Activated gamma-delta T cell treated with Interleukin-2 at 50 U/mL for 16 hours (primary cell): ENCODE measurements at places on chromosomes 1 and 21.

- DNase-seq, result no peak
Measured at GRCh38 chr1:29706936-29707335, 470.6 kb downstream of the PTPRU start.

DNA sequence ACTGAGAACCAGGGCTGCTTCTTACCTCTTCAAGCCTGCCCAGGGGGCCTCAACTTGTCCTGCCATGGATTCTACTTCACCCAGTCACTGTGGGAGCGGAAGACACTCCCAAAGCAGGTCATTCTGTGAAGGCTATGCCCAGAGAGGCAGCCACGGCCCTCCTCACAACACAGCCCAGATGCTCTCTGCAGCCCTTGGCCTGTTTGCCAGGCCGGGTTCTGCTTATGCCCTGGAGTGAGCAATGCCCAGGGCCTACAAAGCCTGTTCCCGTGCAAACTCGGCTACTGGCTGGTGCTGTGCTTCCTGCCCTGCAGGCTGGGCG is 33.8 kb upstream of the SLC30A1 start:
- DNase-seq, result no peak

DNA sequence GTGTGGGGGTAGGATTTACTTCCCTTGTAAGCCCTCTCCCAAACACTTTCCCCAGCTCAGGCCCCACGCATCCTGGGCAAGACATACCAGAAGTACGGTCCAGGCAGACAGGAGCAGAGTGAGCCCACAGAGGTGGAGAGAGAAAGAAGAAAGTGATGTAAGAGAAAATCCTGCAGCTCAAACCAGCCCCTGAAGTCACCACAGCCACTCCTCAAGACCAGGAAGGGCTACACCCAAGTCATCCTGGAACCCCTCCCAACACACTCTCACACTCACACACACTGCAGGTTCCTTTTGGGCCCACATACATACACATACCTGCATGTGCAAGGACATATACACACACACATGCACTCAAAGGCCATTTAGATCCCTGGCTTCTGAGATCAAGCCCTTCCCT is 106.8 kb downstream of the SYT2 start:
- DNase-seq, result no peak

DNA sequence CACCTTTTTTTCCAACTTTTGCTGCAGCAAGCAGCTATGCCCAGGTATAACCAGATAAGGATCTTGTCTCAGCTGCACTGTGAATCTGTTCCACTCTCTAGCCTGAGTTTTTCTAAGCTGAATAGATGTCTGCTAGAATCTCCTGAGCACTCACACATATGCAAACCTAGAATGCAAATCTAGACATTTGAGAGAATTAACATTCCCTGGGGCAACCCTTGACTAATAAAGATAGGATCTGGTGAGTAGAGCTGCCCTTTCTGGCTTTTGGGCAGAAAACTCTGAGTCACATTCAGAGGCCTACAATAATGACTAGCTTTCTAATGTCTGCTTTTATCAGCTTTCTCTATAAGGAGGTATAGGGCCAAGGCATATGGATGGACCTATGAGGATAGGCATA is 61.4 kb upstream of the BARHL2 start:
- no peak for DNase-seq

GRCh38 chr1:65247419-65248359 is 61.7 kb upstream of the DNAJC6 start:
- DNase-seq, result no peak

GRCh38 chr21:28900481-28900880 is 92.2 kb downstream of the LTN1 start:
- no peak for DNase-seq

DNA sequence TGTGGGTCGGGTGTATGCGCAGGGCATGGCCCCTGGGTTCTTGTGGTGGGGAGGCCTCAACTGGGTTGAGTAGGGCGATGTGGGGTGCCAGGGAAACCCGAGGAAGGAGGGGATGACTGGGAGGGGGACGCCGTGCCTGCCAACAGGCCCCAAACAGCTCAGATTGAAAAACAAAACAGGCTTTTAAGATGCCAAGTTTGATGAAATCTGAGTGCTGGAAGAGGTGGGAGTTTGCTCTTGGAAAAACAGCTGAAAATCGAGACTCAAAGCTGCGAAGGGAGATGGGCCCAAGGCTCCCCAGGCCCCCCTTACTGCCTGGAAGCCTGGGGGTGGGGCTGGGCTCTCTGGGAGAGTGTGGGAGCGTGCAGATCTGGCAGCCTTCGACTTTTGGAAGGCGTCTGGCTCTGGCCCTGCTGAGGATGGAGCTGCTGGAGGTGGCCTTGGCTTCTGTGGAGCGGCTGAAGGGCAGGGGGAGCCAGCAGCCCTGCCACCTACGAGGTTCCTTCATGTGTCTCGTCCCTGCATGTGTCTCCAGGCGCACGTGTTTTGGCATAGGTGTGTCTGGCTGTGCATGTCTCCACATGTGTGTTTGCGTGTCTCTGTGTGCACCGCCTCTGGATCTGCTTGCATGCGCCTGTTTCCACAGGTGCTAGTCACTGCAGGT is 33.3 kb downstream of the PTPRF start:
- no peak for DNase-seq

- no peak for DNase-seq
Measured at GRCh38 chr1:184485751-184486723, 99.2 kb downstream of the C1orf21 start.

DNA sequence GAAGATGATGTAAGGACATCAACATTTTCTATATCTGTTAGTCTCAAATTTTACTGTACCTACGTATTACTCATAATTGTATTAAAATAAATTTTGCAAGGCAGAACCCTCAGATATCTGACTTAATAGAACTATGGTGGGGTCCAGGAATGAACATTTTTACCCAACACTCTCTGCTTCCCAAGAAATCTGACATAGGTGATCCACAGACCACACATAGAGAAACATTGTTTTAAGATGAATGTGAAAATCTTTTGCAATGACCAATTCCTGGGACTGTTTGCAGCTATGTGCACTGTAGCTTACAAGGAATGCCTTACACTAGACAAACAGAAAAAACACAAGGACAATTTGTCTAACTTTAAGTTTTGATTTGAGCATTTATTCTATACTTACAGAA is 645.6 kb upstream of the ADGRL2 start:
- no peak for DNase-seq

GRCh38 chr1:81414488-81415015 is 386.2 kb upstream of the ADGRL2 start:
- no peak for DNase-seq

DNA sequence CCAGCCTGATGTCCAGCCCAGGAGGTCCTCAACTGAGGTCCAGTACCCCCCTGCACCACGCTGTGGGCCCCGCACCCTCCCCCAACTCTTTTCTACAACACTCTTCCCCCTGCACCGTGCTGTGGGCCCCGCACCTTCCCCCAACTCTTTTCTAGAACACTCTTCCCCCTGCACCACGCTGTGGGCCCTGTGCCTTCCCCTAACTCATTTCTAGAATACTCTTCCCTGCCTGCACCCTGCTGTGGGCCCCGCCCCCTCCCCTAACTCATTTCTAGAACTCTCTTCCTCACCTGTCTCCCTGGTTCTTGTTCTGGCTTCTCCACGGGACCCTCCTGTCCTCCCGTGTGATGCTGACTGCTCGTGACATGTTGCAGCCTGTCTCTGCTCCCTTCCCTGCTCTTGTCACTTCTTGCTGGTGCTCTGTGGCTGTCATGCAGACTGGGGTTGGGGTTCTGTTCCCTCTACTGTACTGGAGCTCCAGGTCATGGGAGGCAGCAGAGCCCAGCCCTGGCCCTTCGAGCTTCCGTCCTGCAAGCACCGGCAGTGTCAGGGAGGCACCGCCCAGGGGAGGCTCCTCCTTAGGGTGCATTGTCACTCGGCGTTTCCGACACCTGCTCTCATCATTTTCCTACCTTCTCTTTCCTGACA is 160.1 kb upstream of the COL6A1 start:
- DNase-seq, result no peak

GRCh38 chr1:243819438-243819839 is 30.6 kb downstream of the AKT3 start:
- DNase-seq, result no peak

- no peak for DNase-seq
Measured at GRCh38 chr1:65904681-65905083, 112.0 kb downstream of the PDE4B start.

GRCh38 chr1:116921301-116921885 is 11.7 kb downstream of the PTGFRN start:
- no peak for DNase-seq

DNA sequence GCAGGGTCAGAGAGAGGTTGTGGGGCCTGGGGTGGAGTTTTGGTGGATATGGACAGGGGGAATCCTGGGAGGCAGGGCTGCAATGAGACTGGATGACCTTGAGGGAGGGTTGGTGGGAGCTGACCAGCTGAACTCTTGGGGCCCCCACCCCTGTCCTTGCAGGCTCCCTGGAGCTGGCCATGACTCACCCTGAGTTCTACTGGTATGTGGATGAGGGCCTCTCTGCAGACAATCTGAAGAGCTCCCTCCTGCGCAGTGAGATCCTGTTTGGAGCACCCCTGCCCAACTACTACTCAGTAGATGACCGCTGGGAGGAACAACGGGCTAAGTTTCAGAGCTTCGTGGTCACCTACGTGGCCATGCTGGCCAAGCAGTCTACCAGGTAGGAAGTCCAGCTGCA is 23.6 kb downstream of the DISP3 start:
- no peak for DNase-seq

GRCh38 chr1:1782399-1783221 is 4.3 kb upstream of the NADK start:
- DNase-seq, result no peak

DNA sequence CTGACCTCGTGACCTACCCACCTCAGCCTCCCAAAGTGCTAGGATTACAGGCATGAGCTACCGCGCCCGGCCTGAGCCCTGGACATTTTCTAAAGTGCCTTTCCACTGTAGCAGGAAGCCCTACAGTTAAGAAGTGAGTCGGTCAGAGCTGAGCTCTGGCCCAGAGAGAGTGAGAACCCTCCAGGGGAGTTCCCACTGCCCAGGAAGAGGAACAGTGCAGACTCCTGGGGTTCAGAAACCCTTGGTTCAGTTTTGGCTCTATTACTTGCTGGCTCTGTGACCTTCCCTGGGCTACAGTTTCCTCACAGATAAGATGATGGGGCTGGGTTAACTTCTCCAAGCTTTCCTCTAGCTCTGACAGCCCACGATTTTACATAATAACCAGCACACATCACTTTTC is 20.9 kb downstream of the SLC9A1 start:
- DNase-seq, result no peak

DNA sequence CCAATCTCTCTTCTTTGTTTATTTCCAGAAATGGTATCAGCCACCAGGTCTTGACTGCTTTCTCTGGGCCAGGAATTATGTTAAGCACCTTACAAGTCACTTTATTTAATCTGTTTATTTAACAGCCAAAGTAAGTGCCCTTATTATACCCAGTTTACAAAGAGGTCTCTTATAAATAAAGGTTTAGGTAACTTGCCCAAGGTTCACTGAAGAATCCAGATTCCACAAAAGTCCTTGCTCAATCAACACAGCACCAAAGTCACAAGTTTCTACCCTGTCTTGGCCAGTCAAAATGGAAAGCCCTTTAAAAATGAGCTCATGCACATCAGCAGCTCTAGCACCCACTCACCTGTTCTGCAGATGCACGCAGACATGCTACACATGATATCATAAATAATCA is 28.0 kb upstream of the ATP1A1 start:
- DNase-seq, result no peak

DNA sequence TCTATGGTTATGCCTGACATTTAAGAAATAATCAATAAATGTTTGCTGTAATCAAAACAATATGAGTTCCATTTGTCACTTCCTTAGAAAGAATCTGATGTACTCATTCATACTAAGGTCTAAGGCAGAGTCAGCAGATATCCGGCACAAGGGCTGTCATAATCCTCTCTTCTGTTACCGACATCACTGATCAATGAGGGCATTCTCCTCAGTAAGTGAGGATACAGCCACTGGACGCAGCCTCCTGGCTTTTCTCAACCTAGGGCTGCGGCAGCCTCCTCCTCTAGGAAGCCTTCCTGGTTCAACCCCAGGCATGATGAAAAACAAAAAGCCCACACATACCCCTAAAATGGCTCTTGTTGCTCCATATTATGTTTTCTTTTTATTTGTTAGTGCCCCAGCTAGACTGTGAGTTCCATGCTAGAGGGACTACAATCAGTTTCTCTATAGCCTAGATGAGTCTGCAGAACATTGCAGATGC is 40.7 kb upstream of the TENT5C start:
- no peak for DNase-seq

GRCh38 chr1:17409391-17409811 is 30.1 kb downstream of the RCC2 start:
- no peak for DNase-seq

DNA sequence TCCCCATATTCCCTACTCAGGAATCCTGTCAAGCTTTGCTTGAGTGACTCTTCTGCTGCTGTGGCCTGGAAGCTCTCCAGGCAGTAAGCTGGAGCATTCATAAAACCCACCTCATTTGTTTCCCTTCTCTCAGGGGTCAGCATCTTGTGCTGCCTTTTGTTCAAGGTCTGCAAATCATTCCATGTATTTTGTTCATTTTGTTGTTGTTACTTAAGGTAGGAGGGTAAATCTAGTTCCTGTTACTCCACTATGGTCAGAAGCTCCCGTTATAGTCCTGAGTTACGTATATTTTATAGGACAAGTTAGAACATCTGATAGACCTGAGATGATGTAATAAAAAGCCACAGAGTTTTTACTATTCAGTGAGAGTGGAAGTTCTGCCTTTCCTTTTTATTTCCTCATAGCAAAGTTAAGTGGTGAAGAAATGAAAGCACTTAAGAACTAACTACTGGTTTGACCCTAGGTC is 9.9 kb downstream of the SYNJ1 start:
- DNase-seq, result no peak

DNA sequence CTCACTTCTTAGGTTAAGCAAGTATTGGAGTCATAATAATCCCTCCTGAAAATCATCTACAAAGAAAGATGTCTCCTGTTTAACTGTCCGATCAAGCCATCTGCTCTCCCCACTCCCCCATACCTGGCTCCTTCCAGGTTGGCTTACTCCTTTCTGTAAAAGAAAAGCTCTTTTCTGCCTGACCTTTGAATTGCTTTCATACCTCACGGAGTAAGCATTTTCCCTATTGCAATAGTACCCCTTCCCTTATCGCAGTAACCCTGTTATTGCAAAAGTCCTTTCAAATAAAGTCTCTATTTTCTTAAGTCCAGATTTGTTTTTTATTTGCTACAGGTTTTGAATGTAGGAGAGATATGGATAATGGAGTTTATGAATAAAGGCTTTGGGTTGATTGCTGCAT is 150.4 kb downstream of the GRIK1 start:
- no peak for DNase-seq

DNA sequence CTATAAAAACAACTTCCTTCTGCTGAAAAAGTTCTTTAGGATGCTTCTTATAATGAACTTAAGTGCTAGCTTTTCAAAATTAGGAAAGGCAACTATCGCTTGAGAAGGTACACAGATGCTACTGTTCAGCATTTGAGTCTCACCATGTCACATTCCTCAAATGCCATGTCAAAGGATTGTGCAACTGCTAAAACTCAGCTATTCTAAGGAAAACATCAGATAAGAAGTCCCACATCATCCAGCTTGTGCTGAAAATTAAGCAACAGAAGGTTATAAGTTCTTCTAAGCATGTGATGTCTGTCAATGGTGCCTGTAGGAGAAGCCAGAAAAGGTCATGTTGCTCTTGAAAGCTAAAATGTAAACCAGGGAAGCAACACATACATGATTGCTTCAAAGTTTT is 36.5 kb downstream of the MCOLN2 start:
- DNase-seq, result no peak

GRCh38 chr1:231527586-231528171 is 790 bp upstream of the TSNAX start:
- no peak for DNase-seq
